ENCODE measurements at places on chromosomes 6 and 20.

DNA sequence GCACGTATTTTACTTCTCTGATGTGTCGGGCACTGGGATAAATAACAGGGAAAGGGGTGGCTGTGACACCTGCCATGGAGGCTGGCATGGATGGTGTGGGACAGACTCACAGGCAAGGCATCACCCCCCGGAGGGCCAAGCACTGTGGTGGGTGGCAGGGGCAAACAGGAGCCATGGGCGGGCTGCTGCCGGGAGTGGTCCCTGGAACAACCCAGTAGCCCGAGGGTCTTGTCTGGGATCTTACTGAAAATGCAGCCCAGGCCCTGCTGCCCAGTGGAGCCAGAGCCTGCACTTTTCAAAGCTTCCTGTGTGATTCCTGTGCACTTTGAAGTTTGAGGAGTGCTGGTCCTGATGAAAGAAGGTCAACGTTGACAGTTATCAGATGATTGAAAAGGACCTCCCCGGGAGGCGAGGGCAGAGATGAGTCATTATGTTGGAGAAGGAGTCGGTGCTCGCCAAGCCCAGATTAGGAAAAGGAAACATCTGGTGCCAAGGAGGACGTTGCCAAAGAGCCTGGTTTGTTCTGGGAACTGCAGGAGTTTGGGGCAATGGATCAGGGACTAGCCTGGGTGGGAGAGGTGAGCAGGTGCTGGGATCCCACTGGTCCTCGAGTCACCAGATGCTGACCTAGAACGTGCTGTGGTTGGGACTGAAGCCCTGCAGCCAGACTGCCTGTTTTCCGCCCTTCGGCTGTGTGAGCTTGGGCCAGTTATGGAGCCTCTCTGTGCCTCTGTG lies 130.0 kb upstream of the GGTLC1 start:
- no peak for DNase-seq

GRCh38 chr6:43682724-43683429 lies 4.7 kb downstream of the MRPS18A start:
- DNase-seq, result no peak

DNA sequence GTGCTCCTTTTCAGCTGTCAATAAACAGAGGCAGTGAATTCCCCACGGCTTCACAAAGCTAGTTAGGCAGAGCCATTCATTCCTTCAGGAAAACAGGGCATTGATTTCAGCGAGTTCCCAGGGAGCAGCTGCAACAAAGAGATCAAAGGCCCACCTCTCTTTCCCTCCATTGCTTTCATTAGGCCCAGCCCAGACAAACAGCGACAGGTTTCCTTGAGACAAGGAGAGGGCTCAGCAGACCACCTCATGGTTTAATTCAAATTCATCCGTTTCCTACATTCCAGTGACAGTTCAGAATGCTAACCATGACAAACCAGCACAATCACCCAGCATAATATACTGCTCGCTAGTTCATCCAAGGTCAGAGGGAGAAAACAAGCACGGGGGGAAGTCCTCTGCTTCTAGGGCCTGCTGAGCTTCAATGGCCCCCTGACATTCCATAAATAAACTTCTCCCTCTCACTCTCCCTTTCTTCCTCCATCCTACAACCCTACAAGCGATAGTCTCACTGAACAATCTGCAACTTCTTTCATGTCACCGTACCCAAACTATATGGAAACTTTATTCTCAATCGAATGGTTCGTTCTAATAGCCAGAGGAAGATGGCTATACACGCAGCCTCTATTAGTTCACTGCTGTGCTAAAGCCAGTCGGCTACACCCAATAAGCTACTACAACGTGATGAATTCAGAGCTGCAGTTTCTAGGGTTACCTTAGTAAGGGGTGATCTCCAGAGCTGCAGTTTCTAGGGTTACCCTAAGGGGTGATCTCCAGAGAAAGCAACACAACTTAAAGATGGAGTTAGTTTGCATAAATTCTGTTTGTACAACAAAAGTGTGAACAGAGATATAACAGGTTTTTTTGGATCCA lies 34.7 kb downstream of the PLAGL1 start:
- no peak for DNase-seq

DNA sequence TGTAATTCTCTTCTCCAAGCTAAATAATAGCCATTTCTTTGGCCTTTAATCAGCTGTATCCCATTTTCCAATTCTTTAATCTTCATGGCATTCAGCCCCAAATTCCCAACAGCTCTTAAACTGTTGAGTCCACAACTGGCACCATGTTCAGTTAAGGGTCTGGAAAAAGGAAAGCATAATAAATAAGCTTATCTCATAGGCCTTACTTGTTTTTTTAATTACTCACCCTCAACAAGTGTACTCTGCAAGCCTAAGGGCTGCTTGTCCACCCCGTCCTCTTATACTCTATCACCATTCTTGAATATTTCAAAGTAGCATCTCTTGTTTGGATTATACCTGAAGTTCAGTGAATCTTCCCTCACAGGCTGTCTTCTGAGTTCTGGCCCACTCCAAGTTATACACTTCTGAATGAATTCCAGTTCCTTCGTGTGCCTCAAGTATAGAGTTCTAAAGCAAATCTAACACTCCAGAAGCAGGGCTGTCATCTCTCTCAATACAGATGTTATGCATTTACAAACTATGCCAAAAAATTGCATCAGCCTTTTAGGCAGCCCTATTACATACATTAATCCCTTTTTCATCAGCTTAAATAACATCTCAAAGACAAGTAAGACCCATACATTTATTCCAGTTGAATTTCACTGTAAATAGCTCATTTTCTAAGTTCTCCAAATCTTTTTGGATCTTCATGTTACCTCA lies 98.7 kb downstream of the COL21A1 start:
- no peak for DNase-seq

GRCh38 chr20:11159728-11160127 lies 485.9 kb upstream of the JAG1 start:
- no peak for DNase-seq

GRCh38 chr20:45842169-45842812 lies 8.7 kb downstream of the SNX21 start:
- DNase-seq, result no peak

DNA sequence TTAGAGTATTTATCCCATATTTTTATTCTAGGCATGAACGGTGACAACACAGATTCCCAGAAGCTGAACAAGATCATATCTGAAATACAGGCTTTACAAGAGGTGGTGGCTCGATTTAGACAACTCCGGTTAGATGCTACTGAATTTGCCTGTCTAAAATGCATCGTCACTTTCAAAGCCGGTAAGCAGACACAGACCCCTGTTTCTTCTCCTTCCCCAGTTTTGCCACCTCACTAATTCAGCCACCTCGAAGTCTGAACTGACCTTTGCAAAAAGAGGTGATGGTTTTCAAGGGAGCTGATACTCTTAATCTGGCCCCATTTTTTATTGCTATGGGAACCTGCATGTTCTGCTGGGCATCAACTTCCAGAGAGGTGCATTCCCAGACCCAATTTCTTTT lies 15.0 kb downstream of the NR2E1 start:
- DNase-seq, result no peak

DNA sequence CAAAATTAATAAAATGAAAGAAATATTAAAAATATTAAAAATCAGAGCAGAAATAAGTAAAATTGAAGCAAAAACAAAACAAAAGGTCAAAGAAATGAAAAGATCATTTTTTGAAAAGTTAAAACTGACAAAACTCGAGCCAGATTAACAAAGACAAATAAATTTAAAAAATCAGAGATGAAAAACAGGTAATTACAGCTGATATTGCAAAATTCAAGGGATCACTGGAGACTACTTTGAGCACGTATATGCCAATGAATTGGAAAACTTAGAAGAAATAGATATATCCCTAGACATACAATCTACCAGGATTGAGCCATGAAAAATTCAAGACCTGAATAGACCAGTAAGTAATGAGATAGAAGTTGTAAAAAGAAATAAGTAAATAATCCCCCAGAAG lies 446.2 kb upstream of the EYS start:
- DNase-seq, result no peak

GRCh38 chr6:1553562-1554083 lies 56.1 kb upstream of the FOXC1 start:
- no peak for DNase-seq

DNA sequence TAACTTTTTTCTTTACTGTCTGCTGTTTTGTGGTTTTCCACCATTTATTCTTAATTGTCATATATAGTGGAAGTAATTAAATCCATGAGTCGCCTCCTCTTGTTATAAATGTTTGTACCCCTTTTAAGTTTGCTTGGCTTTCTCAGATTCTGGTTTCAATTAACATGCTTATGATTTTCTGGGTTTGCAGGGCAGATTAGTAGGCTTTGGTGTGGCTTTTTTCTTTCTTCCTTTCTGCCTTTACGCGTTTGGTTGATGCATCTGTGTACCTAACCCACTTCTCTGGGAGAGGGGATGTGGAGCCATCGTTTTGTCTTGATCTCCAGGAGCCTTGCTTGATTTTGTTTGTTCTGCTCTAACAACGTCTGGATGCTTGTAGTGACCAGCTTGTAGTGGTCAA lies 100.4 kb downstream of the JARID2 start:
- peak; percentile 28 for DNase-seq

- no peak for DNase-seq
These were observed 31.3 kb upstream of the CCDC167 start for GRCh38 chr6:37531026-37531425.

- DNase-seq, result no peak
These were observed 677.6 kb downstream of the KIF16B start for GRCh38 chr20:15895560-15896084.

GRCh38 chr6:110547266-110547964 lies 71.0 kb upstream of the SLC22A16 start:
- DNase-seq, result no peak

DNA sequence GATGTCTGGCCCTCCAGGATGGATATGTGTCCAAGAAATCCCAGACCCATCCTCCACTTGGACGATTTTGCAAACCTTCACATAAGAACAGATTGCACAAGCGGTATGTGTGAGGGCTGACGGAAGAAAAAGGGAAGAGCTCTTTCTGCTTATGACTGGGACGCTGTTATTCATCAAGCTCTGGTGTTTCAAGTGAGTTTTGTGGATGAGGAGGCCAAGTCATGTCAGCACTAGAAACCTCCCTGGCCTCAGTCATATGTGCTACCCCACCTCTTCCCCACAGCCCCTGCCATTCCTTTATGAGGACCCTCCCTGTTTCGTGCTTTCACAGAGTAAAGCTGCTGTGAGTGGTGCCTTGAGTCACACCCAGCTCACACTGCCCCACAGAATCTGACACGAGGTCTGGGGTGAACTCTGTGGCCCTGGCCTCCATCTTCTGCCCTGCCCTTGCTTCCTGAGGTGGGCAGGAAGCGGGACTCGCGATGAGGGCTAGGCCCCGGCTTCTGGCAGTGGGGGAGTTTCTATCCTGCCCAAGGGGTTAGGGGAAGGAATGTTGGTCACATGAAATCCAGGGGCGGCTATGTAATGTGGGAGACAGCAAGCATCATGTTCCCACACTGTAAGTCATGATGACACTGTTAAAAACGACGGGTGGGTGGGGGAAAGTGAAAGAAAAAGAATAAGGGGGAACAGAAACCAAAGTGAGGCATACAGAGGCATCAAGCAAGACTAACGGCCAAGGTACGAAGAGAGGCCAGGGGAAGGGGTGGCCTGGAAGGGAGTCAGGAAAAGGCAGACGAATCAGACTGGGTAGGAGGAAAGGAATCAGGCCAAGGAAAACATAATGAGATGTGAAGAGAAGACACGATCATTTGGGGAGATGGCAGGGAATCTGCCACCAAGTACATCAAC lies 78.1 kb downstream of the PRDM1 start:
- DNase-seq, result peak; percentile 65

DNA sequence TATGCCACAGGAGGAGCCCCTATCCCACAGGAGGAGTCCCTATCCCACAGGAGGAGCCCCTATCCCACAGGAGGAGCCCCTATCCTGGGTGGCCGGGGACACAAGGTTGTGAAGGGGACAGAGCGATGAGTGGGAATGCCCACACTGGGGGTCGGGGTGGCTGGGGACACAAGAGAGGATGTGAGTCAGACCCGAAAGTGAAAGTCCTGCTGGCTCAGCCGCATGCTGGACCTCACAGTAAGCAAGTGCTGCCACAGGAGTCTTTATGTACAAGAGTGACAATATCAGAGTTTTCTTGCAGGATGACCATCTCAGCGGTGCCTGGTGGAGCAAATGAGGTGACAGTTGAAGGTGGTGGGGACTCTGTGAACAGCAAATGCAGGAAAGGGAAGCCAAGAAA lies 93.7 kb downstream of the PSMB1 start:
- no peak for DNase-seq

DNA sequence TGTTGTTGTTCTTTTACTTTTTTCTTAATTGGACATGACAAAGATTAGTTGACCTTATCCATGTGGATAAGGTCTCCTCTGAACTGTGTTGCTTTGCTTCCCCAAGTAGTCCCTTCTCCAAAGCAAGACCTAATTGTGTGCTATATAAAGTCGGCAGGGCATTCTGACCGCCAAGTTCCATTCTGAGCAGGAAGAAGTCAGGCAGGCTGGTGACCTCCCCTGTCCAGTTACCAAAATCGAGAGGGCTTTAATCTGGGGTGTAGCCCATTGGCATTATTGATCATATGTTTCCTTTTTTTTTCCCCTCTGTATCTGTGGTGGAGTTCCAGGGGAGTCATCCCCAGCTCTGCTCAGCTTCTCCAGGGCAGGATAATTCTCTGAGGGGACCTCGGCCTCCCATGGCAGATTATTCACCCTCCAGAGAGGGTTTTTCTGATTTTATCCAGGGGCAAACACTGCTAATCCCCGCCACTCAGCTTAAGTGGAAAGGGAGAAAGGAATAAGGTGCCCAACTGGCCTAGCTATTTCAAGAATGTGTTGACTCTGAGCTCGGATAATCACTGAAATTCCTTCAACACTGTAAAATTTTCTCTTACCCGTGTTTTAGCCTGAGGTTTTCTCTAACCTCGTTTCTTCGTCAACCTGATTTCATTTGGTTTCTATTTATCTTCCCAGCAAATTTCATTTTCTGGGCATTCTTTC lies 71.8 kb upstream of the L3MBTL3 start:
- no peak for DNase-seq

- DNase-seq, result no peak
These were observed 63.9 kb downstream of the FARS2 start for GRCh38 chr6:5325173-5325572.

DNA sequence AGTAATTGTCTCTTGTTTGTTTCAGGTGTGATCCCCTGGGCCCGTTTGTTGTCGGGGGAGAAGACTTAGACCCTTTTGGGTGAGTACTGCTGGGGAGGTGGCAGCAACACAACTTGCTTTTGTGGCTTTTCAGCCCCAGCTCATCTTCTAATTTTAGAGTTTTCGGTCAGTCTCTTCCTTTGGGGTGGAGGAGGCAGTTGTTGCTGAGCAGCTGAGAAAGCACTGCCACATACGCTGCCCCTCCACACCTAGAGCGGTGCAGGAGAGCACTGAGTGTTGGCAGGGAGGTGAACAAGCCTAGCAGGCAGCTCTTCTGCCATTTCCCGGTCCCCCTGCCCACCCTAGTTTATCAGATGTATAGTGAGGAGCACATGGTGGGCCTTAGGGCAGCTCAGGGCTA lies 21.7 kb downstream of the TMEM74B start:
- DNase-seq, result no peak

- no peak for DNase-seq
These were observed 229.3 kb downstream of the SYNDIG1 start for GRCh38 chr20:24698706-24699206.
